ENCODE measurements at places on chromosomes 11 and 22.
A peak's percentile ranks its signal among the peaks of the same experiment; 100 is the strongest.

- DNase-seq, result peak; percentile 15
Observed at GRCh38 chr11:8593935-8594909, at the start of gene STK33. TSS of gene STK33 (minus strand) at chr11:8594228. CDS start at chr11:8474905, 119,323 bp downstream.

DNA sequence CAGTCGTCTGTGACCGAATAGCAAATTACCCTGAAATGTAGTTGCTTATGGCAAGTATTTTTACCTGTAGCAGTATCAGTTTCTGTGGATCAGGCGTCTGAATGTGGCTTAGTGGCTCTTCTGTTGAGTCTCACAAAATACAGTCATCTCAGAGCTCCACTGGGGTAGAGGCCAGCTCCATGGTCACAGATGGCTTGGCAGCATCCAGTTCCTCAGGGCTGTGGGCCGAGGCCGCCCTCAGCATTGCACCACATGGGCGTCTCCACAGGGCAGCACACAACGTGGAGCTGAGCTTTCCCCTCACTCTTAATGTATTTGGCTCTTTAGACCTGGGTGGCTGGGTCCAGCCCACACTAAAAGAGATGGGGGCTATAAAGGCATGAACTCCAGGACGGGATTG lies 57.8 kb downstream of the SBF1 start:
- DNase-seq, result peak; percentile 73

DNA sequence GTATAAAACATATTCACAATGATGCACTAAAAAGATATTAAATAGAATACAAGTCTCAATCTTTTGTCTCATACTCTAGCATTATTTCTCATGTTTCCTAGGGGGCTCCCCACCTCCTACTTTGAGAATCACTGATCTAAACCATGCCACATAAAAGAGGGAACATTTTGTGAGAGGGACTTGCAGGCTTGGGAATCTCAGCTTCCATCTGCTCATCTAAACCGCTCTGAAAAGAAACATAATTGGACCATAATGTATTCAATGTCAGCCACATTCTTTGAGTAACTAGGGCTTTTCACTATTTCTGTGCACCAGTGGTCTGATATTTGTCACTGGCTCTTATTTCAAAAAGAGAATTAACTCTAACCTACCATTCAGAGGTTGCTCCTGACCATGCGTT lies 6.4 kb upstream of the CSRP3 start:
- DNase-seq, result no peak

DNA sequence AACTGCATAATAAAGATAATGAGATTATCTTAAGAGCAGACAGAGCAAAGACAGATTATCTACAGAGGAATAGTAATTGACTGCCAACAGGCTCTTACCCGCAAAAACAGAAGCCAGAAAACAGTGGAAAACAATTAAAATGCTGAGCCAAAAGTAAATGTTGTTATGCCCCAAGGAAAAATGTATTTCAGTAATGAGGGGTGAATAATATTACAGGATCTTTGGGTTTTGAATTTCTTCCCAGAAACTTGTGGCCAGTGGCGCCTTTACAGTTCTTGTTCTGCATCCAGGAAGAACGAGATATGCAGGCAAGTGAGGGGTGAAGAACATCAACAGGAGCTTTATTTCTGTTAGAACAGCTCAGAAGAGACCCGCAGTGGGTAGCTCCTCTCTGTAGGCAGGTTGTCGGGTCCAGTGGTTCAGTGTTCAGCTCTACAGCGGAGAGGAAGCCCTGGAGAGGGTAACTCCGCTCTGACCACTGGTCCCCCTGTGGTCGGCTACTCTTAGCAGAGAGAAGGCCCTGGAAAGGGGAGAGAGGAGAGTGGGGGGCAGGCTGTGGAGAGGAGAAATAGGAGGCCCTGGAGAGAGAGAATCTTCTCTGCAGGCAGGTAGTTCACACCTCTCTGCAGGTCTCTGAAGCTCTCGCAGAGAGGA lies 51.8 kb upstream of the SC5D start:
- DNase-seq, result no peak

DNA sequence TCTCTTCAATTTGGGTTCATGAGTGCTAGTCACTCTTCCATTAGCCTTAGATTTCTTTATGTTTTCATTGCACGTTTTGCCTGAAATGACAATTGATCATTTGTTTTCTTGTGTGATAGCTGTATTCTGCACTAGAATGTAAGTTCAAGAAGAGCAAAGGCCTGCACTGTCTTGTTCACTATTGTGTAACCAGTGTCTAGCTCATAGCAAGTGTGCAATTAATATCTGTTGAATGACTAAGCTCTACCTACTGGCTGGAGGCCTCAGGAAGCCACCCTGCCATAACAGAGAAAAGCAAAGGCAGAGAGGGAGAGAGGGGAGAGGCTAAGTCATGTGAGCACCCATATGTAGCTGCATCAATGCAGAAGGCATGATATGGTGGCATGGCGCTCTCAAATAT lies 292.8 kb upstream of the SYN3 start:
- DNase-seq, result no peak

- DNase-seq, result no peak
Observed at GRCh38 chr11:102603091-102603490, 22.0 kb downstream of the MMP20 start.

DNA sequence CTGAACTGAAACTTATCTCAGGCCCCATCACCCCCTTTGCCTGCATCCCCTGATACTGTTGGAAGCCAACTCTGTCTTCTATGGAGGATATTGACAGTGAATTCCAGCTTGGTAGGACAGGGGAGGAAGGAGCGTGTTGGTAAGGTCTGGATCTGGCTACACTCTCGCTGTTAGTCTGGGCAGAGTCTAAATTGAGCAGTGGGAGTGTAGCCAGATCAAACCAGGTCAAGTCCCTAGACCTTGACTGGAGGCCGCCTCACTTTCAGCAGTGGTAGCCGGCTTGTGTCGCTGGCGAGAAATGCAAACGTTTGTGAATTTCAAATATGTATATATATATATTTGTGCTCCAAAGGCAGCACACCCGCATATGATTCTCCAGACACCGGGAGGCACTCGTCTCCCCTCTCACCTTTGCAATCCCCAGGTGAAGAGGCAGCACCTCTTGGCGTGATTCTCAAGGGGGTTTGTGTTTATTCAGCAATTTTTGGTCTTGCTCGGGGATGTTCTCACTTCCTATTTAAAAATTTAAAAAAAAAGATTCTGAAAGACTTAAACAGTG lies 26.7 kb downstream of the DHCR7 start:
- no peak for DNase-seq

GRCh38 chr11:28342716-28343115 lies 234.5 kb downstream of the METTL15 start:
- no peak for DNase-seq

DNA sequence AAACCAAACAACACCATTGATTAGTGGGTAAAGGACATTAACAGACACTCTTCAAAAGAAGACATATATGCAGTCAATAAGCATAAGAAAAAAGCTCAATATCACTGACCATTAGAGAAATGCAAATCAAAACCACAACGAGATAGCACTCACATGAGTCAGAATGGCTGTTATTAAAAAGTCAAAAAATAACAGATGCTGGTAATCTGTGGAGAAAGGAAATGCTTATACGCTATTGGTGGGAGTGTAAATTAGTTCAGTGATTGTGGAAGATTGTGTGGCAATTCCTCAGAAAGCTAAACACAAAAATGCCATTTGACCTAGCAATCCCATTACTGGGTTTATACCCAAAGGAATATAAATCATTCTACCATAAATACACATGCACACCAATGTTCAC lies 182.6 kb downstream of the TRPC6 start:
- no peak for DNase-seq

DNA sequence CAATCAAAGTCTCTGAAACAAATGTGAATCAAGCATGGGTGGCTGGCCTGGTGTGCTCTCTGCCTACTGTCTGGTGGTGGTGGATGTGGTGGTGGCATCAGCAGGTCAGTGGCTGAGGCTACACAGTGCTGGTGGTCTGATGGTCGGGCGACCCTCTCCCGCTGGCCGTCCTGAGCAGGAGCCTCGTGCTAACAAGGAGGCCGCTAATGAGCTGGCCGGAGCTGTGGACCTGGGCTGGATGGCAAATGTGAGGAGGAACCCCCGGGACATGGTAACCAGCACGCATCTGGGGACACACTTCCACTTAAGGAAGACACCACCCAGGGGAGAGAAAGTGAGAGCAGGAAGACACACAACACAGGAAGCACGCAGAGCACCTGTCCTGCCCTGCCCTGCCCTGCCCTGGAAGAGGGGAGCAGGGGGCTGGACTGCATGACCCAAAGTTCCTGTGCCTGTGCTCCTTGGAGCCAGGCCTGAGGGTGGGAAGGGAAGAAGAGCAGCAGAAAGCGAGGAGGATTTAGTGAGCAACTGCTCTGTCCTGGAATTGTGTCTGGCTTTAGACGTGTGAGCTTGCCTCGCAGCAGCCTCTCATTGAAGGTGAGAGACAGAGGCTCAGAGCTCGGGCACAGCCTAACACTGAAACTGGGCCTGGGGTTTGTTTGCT lies 23.7 kb downstream of the SLC37A2 start:
- DNase-seq, result no peak

DNA sequence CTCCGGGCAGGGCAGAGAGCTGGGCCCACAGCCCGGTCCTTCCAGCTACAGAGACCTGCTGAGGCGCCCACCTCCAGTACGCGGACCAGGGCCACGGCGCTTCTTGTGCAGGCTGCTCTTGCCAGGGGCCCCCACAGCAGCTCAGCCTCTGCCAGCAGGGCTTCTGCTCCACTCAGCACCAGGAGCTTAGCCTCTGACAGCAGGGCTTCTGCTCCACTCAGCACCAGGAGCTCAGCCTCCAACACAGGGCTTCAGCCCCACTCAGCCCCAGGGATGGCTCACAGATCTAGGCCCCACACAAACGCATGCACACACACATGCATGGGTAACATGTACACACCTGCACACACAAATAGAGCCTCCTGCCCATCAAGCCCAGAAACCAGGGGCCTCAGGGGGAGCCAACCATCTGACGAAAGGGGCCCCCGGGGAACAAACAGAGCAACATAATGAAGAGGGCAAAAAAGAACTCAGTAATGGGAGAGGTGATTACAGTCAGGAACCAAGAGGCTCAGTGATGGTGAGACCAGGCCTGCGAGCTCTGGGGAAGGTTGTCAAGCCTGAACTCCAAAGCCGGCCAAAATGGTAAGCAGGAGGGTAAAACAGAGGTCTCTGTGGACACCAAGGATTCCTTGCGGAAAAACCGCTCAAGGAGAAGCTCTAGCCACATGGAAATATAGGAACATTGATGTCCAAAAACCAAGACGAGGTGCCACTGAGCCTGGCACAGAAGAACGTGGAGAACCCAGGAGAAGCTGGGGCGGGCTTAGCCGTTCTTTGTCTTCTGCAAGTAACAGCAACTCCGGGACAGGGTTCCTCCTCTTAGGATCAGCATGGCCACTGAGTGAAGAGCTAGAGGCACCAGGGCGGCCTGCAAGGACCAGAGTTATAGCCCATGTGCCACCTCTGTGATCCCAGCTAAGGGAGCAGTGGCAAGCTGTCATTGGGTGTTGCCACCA lies 46.5 kb downstream of the GNB1L start:
- no peak for DNase-seq

- no peak for DNase-seq
Observed at GRCh38 chr11:57426439-57426928, 437 bp downstream of the SLC43A3 start.

DNA sequence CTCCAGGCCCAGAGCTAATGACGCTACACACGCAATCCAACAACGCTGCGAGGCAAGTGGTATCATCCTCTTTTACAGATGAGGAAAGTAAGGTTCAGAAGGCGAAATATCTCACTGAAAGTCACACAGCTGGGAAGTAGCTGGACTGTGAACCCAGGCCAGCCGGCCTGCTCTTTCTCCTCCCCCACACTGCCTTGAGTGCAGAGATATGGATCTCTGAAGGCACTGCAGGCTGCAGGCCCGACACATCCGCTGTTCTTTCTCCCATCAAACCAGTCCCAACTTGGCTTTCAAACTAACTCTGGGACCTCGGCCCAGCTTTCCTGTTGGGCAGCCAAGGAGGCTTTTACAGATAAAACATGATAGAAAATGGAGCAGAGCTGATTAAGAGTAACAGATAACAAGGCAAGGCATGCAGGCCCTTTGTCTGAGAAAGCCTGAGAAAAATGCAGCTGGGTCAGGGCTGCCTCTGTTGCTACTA lies 64.0 kb upstream of the PTPRJ start:
- no peak for DNase-seq

GRCh38 chr11:71307811-71308645 lies 55.7 kb upstream of the SHANK2 start:
- no peak for DNase-seq

DNA sequence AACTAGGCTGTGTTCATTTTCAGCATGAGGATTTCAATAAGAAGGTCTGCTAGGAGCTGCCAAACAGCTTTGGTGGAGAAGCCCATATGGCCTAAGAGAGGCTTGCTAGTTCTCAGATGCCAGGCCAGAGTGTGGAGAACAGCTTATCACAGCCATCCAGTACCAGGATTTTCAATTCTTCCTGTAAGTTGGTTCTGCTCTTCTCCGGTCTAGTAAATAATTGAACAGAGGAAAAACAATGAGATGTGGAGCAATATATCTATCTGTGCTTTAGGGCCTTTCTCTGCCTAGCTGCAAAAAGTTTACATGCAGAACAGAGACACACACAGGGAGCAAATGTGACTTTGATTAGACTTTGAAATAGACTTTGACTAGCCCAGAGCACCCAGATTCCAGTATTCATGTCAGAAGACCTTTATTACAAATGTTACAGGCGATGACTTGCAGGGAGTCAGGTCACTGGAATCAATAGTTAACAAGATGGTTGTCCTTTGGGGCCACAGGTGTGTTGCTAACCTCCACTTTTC lies 19.8 kb upstream of the PPP2R1B start:
- DNase-seq, result peak; percentile 1

DNA sequence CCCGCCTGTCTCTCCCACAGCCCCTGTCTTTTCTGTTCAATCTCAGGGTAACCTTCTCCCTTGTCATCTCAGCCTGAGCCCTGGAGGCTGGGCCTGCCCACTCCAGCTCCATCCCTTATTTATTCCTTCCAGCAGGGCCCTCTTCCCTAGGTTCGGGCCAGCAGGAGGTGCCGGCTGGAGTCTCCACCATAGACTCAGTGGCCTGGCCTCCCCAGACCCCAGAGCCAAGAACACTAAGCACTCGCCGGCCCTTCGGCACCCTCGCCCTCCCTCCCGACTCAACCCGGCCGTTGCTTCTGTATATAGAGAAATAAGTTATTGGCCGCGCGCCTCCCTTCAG lies 1.4 kb upstream of the RAB1B start:
- no peak for DNase-seq

DNA sequence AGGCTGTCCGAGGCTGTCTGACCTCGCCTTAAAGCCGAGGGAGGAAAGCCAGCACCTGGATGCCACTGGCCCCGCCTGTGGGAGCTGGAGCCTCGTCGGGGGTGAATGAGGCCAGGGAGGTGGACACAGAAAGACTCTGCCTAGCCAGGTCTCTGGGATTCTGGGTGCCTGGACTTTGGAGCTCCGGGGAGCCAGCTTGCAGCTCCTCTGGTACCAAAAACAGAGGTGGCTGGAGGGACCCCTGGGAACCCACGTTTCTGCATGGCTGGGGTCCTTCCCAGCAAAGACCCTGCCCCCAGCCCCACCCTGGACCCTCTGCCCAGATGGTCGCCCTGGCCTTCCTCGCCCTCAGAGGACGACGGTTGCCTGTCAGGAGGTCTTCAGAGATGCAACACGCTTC lies 239.7 kb downstream of the BRD1 start:
- DNase-seq, result no peak

DNA sequence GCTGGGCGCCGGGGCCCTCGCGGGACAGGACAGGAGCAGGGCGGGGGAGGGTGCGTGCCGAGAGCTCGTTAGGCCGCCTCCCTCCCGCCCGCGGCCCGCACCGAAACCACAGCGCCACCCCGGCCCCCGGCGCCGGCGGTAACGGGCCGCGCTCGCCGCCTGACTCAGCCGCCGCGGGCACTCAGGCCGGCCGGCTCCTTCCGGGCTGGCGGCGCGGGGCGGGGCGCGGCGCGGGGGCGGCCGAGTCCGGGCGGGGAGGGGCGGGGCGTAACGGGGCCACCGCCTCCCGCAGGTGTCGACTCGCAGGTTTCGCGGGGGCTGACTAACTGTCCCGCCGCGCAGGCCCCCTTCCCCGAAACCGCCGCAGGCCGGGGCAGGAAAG lies at the start of gene AP5B1:
Gene AP5B1 (minus strand): TSS at position 207 of the 382 bp plus-strand sequence. CDS start 385 bp downstream, outside the sequence.
- DNase-seq, result no peak
